Tibial artery (tissue), 4 donors: ENCODE measurements at places on chromosomes 6 and 20.
A peak's percentile ranks its signal among the peaks of the same experiment; 100 is the strongest.

DNA sequence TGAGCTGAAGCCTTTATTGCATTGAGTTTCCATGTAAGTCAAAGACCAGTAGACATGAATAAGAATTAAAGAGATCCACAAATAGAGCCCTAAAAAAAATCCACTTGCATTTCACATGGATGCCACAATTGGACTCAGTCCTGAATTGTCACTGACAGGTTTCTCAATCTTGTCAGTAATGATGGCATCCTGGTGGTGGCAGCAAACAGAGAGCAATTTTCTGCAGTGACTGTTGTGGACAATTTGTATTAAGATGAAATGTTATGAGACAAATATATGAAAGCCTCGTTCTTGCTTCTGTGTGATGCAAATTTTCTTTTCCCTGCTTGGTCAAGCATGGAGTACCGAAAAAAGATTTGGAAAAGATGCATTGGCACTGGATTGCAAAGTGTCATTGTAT is 278.9 kb downstream of the SAMD5 start:
- DNase-seq, result no peak

GRCh38 chr6:149046822-149047246 is 270.7 kb upstream of the TAB2 start:
- no peak for DNase-seq

DNA sequence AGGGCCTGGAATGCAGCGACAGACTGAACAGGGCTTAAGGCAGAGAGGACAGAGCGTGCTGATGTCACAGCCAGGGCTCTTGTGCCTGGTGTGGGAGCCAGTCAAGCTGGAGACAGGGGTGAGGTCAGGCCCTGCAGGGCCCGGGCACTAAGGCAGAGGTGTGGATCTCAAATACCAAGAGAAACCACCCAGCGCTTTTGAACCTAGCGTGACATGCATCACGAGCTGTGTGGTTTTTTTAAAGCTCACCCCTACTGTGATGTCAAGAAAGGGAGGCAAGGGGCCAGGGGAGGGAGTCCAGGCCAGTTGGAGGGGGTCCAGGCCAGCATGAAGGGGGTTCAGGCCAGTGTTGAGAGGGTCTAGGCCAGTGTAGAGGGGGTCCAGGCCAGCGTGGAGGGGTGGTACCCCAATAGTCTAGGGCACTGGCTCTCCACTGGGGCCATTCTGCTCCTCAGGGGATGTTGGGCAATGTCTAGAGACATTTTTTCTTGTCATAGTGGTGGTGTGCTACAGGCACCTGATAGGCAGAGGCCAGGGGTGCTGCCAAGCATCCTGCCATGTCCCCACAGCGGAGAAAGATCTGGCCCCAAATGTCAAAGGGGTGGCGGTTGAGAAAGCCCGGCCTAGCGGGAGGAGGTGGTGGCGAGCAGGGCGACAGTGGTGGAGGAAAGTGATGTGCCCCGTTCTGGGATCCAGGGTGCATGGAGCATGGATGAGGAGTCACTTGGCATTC is 42.6 kb downstream of the RBM38 start:
- no peak for DNase-seq

DNA sequence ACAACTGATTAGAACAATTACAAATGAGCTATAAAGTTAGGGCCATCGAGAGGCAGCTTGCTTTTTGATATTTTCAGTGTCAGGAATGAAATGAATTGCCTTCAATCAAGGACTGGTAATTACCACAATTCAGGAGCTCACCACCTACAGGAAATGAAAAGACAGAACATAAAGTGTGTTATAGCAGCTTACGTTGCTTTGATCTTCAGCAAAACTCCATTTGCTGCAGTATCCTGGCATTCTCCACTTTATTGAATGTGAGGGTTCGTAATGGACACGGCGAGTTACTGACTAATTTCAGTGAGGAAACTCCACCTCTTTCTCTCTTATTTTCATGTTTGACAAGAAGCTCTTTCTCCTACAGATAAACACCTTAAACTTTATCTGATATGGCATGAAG is 440.0 kb upstream of the HSF2 start:
- no peak for DNase-seq

- no peak for DNase-seq
Observed at GRCh38 chr6:2651536-2651935, 99.2 kb downstream of the MYLK4 start.

DNA sequence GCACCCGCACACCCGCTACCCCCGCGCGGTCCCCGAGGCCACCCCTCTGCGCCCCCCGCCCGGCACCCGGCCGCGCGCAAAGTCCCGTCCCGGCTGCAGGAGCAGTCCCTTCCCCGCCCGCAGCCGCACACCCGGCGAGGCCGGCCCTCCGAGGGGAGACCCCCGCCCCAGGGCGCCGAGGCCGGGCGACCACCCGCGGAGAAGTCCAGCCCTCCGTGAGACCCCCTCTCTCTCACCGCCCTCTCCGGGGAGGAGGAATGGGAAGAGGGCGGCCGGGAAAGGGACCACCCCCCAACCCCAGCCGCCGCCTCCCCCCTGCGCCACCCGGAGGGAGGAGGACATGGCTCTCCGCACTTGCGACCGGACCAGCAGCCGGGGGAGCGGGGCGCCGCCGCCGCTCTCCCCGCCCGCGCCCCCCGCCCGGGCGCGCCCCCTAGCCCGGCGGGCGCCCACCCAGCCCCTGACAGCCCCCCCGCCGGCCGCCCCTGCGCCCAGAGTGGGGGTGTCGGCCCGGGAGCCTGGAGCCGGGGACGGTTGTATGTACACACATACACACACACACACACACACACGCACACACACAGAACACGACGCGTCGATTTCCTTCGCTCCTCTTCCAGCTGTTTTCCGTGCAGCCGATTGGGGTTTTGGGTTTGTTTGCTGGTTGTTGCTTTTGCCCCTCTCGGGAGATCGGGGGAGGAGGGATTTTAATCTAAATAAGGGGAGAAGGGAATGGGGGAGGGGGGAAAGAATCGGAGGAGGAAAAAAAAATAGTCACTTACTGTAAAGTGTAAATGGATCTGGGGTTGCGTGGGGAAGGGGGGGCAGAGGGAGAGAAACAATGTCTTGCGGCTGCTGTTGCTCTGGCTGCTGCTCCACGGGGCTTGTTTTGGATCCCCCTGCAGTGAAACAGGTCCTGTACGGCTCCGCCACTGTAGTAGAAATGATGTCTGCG is at the start of gene ATXN1:
ATXN1 (minus strand) TSS at position 945 of the 955 bp plus-strand sequence.
- DNase-seq, result peak; percentile 81
